Endothelial cell of umbilical vein (primary cell): ENCODE measurements at places on chromosomes 12 and 14.

DNA sequence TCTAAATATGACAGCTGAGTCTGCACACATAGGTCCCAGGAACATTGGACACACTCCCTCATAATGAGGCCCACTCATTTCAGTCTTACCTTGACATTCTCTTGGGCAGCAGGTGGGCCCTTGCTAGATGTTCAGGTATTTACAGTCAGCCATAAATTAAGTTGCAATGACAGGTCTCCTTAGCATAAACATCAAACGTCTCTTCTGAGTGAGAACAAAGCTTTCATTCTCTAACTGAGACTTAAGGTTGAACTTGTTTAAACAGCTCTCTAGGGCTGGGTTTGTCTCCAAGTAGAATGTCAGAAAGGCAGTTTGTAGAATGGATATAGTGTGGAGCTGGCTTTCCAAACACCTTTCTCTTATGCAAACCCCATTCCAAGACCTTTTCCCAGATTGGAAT lies 10.3 kb downstream of the ACVR1B start:
- peak; percentile 53 for DNase-seq

GRCh38 chr12:2297658-2298057 lies 244.9 kb downstream of the CACNA1C start:
- DNase-seq, result no peak

GRCh38 chr12:57129321-57129842 lies 1.1 kb downstream of the LRP1 start:
- no peak for DNase-seq

DNA sequence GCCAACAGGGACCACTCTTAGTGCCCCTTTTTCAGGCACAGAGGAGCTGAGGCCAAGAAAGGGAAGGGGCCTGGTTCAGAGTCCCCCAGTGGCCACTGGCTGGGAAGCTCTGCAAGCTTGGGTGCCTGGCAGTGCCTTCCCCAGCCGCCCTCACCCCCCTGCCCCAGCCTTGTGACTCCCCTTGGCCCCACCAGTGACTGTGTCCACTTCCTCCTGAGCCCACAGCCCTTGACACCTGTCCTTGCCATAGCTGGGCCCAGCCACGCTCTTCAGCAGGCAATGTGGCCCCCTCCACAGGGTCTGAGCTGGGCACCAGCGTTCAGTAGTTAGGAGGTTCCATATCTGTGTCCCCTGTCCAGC lies 19.0 kb upstream of the C14orf180 start:
- no peak for DNase-seq

DNA sequence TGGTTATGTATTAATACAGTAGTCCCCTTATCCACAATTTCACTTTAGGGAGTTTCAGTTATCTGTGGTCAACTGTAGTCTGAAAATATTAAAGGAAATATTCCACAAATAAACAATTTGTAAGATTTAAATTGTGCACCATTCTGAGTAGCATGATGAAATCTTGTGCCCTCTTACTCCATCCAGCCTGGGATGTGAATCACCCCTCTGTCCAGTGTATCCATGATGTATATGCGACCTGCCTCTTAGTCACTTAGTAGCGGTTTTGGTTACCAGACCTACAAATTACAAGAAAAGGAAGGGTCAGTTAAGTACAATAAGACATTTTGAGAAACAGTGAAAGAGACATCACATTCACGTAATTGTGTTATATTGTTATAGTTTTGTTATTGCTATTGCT lies 39.9 kb upstream of the MDGA2 start:
- DNase-seq, result no peak
